ENCODE measurements at places on chromosomes 5 and 9. TPM values are rescaled to one million over a fixed set of nuclear protein-coding genes. Genes with fewer than 3 reads are reported as not detected.

DNA sequence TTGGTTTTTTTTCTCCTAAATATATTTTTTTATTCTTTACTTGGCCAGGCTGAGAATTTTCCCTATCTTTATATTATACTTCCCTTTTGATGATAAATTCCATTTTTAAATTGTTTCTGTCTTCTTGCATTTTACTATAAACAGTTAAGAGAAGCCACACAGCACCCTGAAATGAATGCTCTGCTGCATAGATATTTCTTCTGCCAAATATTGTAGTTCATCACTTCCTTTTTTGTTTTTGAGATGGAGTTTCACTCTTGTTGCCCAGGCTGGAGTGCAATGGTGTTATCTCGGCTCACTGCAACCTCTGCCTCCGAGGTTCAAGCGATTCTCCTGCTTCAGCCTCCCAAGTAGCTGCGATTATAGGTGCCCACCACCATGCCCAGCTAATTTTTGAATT, 8.5 kb upstream of the INIP start:
- DNase-seq = no peak

GRCh38 chr5:159269723-159270122, 6.6 kb downstream of the UBLCP1 start:
- DNase-seq = no peak

DNA sequence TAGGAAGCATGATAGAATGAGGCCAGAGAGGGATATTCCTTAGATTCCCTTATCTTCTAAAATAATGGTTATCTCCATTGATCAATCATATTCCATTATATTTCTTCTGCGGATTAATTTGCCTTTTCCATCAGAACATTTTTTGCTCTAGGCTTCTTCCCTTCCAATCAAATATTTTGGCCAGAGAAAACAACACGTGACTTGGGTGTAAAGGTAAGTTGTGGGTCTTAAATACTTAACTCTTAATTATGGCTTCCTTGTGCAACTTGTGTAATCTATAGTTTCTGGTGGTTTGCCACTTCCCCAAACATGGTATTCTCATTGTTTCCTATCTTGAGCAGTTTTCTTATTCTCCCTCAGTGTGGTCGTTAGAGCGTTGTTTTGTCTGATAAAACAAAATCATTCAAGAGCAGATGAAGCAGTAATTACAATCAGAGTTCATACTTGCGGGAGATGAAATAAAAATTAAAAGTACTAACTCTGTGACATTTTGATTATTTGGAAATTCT, 889.3 kb downstream of the MAT2B start:
- DNase-seq = no peak

DNA sequence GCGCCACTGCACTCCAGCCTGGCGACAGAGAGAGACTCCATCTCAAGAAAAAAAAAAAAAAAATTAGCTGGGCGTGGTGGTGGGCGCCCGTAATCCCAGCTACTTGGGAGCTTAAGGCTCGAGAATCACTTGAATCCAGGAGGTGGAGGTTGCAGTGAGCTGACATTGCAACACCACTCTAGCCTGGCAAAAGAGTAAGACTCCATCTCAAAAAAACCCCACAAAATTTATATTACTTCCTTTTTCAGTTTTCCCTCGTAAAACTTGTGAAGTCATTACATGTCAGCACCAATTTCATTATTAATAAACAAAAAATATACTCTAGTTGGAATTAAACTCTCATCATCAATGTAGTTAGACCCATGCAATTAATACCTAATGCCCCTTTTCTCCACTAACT, 43.9 kb downstream of the SHLD3 start:
- DNase-seq = no peak

DNA sequence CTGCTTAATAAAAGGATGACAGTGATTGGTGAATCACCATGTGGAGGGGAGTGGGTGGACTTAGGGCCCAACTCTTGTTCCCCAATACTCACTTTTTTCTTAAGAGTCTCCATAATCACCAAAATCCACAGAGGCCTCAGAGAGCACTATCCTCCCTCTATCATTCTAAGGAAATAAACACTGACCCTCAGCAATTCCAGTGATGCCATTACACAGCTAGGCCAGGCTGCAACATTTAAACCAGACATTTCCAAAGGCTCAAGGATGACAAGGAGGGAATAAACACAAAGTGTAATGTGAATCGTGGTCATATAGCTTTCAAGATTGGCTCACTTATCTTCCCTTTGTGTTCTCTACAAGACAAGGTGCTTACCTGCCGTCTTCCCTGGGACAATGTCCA, 2.4 kb upstream of the ARSI start:
- DNase-seq = no peak

DNA sequence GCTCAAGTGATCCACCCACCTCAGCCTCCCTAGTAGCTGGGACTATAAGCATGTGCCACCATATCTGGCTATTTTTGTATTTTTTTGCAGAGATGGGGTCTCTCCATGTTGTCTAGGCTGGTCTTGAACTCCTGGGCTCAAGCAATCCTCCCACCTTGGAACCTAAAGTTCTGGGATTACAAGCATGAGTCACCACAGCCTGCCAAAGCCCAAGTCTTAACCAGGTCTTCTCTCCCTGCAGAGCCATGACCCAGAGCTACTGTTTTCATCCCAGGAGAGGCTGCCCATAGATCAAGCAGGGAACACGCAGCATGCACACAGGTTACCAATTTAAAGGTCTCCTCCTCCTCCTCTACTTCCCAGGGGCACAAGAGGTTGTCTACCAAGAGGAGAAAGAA, 29.7 kb downstream of the PCDHGC5 start:
- DNase-seq = no peak

DNA sequence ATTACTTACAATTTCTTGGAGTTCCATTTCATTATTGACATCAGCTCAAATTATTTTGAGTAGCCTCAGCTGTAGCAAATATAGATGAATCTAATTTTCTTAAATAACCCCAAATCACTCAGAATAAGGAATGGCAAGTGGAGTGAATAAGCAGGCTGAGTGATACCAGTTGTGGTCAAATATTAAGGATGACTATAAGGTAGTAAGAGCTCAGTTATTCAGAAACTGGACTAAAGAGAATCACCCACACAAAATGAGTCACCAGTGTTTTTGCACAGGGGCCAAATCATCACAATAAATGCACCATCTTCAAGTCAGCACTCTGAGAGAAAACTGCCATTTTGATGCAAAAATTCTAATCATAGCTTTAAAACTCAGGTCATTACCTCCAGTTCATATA, 128.9 kb upstream of the TARS1 start:
- no peak for DNase-seq

DNA sequence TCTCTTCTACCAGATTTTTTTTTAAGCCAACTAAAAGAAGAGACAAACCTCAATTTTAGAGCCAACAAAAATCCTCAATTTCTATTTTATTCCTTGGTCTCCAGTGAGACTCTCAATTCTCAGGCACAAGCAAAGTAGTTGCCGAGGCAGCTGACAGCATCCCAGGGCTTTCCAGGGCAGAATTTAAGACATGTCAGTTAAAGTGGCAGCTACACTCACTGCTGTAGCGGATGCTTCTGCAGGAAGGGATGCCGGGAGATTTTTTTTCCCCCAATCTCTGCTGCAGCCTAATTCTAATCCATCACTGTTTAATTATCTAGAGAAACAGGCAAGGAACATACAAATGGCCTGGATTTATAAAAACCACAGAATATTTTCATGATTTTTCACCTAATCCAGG, 57.0 kb downstream of the TTC39B start:
- no peak for DNase-seq

DNA sequence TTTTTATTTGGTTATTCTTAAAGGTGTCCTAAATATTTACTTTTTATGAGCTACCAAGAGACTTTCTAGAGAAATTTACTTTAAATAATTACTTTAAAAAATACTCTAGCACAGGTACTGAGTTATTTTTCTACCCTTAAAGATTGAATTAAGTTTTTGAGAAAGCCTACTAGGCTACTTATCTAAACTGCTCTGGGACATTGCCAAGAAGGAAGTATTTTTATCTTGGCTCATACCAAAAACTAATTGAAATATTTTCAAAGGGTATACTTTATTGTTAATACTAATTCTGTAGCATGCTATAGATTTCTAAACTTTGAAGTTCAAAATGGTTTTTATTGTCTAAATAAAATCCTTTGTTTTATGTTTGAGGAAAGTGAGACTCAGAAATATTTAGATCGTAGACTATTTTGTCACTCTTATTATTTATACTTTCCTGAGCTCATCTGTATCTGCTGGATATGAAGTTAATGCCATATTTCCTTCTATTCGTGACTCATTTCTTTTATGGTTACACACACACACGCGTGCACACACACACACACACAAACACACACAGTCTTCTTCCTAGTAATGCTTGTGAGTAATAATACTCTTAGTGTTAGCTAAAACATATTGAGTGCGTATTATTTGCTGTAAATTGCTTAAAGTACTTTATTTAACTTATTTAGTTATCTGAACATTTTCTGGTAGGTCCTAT, 89.5 kb downstream of the MAN2A1 start:
- no peak for DNase-seq

DNA sequence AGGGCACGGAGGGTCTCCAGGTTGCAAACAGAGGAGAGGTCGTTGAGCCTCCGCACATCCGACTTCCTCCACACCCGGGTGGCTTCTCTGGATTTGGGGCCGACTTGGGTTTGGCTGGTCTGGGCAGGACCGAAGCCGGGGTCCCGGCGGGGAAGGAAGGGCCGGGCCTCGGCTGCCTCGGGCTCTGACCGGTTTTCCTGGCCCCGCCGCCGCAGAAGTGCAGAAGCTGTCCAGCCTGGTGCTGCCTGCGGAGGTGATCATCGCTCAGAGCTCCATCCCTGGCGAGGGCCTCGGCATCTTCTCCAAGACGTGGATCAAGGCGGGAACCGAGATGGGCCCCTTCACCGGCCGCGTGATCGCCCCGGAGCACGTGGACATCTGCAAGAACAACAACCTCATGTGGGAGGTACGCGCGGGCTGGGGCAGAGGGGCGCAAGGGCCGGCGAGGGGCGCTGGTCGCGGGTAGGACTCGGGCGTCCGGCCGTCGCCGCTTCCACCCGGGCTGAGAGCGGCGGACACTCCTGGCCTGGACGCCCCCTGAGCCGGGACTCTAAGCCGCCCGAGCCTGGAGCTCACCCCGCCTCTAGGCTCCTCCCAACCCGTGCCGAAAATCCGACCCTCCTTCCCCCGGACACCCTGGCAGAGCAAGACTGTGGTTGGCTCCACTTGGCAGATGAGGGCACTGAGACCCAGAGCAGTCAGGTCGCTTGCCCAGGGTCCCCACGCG, 2.2 kb downstream of the PRDM12 start:
- DNase-seq = no peak

DNA sequence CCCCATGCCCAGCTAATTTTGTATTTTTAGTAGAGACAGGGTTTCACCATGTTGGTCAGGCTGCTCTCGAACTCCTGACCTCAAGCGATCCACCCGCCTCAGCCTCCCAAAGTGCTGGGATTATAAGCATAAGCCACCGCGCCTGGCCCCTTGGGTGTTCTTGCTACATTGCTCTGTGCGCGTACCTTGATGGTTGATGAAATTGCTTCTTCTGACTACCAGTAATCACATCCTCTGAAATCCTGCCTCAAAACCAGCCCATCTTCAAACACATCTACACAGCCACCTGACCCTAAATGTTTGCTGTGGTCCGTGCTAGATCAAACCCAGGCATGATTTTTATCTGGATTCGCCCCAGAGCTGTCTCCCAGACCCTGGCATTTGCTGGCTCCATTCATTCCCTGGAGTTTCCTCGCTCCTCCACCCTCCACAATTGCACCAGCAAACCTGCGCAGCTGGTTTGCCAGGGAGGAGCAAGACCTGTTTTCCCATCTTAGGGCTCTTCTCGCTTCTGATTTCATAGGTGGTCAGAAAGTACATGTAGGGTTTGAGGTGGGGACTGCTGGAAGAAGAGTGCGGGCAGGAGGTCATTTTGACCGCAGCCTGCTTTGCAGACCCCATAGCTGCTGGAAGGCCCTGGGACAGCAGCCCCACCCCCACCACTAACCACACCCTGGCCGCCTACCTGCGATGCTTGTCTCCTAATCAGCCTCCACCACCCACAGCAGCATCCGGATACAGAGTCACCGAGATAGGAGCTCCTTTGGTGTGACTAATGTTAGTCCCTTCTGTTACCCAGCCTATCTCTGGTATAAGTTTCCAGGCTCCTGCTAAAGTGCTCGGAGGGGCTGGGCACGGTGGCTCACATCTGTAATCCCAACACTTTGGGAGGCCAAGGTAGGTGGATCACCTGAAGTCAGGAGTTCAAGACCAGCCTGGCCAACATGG, 22.7 kb downstream of the SWI5 start:
- no peak for DNase-seq

DNA sequence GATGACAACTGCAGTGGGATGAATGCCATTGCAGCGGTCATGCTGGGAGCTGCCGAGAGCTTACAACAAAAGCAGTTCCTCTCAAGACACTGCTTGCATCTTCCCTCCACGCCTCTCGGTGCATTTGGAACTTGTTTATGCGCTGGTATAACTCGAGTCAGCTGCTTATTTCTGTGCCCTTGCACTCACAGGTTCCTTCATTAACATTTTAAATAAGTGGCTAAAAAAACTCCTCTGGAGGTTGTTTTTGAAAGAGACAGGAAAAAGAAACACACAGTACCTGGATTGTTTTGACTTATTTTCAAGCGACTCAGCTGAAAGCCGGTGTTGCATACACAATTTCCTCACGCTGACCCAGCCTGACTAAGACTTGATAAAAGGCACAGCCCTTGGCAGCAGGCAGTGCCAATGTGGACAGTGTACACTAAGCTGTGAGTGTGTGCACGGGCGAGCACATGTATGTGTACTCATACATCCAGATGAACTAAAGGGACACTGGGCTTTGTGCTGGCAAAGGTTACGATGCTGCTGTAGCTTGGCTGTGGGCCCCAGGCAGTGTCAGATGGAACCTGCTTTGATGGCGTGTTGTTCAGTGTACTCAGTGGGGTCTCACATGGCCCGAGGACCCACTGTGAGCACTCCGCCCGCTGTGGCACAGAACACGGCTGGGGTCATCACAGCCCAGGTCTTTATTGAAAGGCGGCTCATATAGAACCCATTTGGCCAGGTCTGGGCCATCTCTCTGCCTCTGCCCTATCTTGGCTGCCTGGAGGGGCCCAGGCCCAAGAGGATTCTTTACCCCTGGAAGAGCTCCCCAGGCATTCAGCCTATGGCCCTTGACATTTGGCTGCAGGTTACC, 92.3 kb downstream of the ANKRD33B start:
- no peak for DNase-seq

DNA sequence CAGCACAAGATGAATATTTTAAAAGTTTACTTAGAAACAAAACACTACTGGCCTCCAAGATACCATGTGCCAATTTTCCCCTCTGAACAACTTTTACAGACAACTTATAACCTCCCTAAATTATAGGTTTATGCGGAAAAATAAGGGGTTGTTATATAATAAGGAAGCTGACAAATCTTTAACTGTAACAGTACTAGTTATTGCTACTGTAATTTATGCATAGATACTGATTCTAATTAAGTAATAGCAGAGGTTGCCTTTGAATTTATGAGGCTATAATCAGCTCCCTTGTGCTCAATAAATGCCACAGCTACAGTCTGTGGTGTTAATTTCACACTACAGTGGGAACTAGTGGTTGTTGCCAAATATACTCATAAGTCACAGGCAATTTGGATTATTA, 291.3 kb upstream of the PCSK5 start:
- no peak for DNase-seq

GRCh38 chr5:37120270-37120669, 128.9 kb downstream of the CPLANE1 start:
- DNase-seq = no peak

- no peak for DNase-seq
Observed at GRCh38 chr5:6637022-6637421, 3.8 kb downstream of the SRD5A1 start.

The PLEKHG4B gene
- 2.5 TPM for total RNA-seq

The CNTLN gene
- total RNA-seq = 18.1 TPM

The BRINP1 gene
- 0.13 TPM for total RNA-seq

The FOXI1 gene
- not detected for total RNA-seq

The ENTPD2 gene
- 1.2 TPM for total RNA-seq

The CCDC180 gene
- 5.5 TPM for total RNA-seq

The ANXA2R gene
- total RNA-seq = 1.8 TPM

The SPEF2 gene
- total RNA-seq = 10.2 TPM

The SRD5A1 gene
- total RNA-seq = 10.5 TPM
